ENCODE measurements at places on chromosomes 5 and 9.

DNA sequence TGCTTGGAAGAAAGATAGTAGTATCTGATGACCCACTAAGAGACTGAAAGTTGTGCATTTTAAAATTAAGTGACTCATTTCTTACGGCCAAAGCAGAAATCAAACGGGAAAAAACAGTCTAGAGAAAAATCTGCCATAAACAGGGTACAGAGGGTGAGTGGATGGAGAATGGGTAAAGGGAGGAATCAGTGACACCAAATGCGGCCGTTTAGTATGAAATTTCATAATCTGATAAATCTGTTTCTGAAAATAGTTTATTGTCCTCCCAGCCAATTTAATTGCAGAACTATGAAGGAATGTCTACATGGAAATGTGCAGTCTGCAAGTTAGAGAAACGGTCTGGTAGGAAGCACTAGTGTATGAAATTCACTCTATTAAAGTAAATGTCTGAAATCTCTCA, 39.5 kb downstream of the ADAMTS12 start:
- no peak for DNase-seq

- no peak for DNase-seq
These were observed 36.9 kb upstream of the IFNK start for GRCh38 chr9:27487128-27487640.

DNA sequence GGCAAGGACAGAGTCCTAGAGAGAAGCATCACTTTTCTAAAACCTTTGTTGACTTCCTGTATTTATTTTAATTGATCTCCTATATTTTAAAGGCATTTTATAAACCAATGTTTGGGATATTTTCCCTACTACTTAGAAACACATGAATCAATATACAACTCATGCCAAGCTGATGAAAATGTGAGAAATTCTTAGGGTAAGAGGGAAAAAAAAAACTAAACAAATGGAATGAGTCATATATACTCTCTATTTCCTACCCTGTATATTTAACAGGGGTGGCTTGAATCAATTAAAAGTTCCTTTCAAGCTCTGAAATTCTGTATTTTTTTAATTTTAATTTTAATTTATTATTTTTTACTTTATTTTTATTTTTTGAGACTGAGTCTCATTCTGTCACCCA, 19.6 kb downstream of the BAAT start:
- DNase-seq: no peak

DNA sequence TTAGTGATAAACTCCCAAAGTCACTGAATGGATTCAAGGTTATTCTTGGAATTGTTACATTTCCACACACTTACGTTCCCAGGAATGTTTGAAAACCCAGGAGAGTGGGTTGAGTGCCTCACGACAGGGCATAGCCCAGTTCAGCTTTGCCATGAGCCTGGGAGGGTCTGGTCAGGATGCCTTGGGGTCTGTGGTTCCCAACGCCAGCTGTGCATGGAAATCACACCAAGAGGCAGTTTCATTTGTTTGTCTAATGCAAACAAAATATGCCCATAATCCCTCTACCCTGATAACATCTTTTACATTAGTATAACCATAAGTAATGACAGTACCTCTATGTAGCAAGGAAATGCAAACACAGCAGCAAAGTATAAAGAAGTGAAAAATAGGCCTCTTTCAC, 25.3 kb upstream of the MSX2 start:
- no peak for DNase-seq

- DNase-seq: no peak
These were observed 131.2 kb upstream of the ANKH start for GRCh38 chr5:15002791-15003190.

DNA sequence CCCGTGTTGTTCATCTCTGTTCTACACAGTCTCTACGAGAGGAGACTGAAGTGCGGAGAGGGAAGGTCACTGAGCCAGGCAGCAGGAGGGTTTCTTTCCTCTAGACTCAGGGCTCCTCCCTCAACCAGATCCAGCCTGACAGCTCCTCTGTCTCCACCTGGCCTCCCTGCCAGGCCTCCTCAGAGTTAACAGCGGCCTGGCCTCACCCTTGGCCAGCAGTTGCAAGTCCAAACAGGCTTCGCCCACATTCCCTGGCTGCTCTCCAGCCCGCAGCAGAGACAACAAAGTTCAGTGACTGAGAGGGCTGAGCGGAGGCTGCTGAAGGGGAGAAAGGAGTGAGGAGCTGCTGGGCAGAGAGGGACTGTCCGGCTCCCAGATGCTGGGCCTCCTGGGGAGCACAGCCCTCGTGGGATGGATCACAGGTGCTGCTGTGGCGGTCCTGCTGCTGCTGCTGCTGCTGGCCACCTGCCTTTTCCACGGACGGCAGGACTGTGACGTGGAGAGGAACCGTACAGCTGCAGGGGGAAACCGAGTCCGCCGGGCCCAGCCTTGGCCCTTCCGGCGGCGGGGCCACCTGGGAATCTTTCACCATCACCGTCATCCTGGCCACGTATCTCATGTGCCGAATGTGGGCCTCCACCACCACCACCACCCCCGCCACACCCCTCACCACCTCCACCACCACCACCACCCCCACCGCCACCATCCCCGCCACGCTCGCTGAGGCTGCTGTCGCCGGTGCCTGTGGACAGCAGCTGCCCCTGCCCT, at the start of gene HRCT1:
HRCT1 (plus strand) TSS at position 291 of the 768 bp plus-strand sequence; CDS start at position 377, 86 bp downstream.
- no peak for DNase-seq

GRCh38 chr5:79329453-79329852, 93.5 kb downstream of the JMY start:
- DNase-seq: no peak

GRCh38 chr5:15621094-15621493, 121.1 kb downstream of the FBXL7 start:
- no peak for DNase-seq

DNA sequence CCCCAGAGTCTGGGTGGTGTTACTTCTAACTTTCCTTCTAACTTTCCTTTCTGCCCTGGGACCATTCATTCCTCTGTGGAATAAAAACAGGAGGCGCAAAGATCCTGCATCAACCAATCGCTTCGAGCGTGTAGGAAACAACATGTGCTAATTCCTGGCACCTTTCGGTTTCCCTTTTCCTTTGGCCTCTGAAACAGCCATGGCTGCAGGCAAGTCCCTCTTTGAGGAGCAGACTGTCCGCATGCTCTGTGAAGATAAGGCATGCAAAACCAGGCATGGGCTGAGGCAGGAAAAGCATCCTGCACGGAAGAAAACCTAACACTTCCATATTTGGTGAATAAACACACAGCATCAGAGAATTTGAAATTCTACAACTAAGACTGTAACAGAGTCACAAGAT, 128.3 kb downstream of the HSD17B3 start:
- no peak for DNase-seq

DNA sequence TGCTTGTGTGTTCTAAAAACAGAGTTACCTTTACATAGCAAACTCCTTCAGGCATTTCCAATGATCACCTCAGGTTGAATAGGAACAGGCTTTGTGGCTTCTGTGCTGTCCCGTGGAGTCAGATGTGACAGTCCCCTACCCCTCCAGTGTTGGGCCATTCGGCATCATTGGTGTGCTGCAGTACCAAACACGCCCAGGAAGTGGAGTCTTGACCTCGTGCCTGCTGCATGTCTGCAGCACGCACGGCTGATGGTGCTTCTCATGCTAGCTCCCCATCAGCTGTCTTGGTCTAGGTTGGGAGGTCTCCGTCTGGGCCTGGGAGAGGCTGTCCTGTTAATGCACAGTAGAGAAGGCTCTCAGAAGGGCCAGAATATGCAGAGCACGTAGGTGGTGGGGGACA, 42.5 kb upstream of the PHF2 start:
- DNase-seq: no peak

DNA sequence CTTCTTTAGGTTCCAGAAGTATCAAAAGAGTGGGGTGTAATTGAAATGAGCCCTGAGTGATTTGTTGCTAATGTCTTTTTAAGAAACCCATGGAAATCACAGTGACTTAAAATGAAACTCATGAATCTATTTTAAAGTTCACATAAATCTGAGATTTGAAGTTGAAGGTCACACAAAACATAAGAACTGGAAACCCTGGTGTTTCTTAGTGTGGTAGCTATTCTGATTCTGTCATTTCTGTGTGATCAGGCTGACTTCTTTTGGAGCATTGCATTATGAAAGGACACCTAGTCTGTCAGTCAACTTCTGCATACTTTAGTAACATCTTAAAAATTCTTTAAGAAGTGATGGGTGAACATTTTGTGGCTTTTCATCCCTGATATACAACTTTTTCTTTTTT, 448.8 kb downstream of the TLE4 start:
- DNase-seq: no peak

DNA sequence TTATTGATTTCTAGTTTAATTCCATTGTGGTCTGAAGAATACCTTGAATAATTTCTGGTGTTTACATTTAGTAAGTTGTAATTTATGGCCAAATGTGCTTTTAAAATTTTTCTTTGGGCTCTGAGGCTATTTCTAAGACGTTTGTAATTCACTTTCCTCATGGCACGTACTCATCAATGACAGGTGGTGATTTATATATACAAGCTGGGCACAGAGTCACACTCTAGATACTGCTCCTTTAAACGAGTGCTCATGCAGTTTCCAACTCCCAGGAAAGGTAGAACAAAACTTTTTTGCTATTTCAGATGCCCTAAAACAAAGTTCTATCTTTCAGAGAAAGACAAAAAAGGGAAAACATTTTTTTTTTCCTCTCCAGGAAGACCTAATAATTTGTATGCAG, 146.9 kb downstream of the AUH start:
- DNase-seq: no peak

DNA sequence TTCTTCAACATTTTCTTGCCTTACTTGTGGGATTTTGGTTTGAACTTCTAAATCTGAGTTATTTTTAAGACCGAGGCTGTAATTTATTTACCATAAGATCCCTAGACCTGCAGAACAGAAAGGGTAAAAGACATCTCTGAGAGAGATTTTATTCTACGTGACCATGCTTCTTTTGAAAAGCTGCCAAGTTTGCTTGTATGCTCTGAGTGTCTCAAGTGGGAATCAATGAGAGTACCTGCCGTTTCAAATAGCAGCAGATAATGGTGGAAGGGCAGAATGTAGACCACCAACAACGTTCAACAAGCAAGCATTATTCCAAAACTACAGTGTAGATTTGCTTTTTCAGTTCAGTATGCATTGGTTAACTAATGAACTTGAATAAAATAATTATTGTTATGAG, 108.6 kb upstream of the MINAR2 start:
- no peak for DNase-seq

DNA sequence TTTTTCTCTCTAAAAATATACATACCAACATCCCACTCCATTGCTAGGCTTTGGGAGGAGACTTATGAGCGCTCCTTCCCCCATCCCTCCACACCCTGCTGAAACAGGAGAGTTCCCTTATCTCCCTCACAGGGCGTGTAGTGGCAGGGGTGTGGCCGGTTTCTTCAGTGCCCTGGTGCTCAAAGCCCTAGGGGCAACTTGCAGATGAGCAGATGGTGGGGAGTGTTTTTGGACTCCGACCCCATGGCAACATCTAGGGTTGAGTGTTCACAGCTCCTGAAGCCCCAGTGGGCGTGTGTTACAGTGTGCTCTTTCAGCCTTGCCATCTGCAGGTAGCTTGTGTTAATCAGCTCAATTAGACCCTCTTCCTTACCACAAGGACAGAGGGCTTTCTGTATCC, 409.5 kb downstream of the MAT2B start:
- DNase-seq: no peak

- DNase-seq: no peak
These were observed 37.4 kb downstream of the FAT2 start for GRCh38 chr5:151553695-151554094.

DNA sequence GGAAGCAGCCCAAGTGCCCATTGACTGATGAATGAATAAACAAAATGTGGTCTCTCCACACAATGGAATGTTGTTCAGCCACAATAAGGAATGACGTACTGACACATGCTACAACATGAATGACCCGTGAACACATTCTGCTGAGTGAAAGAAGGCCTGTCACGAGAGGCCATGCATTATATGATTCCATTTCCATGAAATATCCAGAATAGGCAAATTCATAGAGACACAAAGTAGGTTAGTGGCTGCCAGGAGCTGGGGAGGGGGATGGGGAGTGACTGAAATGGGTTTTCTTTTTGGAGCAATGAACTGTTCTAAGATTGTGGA, 41.4 kb downstream of the BICD2 start:
- no peak for DNase-seq

GRCh38 chr5:142307146-142307890, 17.5 kb downstream of the SPRY4 start:
- no peak for DNase-seq

GRCh38 chr9:16023446-16023845, 470.6 kb downstream of the CCDC171 start:
- DNase-seq: no peak

DNA sequence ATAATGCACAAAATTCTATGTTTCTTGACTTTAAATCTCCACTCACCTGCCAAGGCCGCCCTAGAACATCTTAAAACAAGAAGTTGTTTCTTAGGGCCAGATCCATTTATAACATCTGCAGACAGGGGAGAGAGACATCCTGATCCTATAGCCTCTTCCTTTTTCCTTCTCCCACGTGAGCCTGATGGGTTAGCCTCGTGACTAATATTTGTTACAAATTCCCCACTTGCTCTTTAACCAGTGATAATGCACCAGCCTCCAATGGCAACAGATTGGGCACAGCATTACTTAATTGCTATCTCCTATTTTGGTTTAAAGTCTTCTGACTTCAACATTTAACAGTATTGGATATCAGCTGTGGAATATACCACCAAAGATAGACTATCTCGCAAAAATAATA, 196.5 kb downstream of the GADD45G start:
- DNase-seq: no peak

GRCh38 chr9:33106827-33107621, 30.6 kb upstream of the SMU1 start:
- DNase-seq: no peak

DNA sequence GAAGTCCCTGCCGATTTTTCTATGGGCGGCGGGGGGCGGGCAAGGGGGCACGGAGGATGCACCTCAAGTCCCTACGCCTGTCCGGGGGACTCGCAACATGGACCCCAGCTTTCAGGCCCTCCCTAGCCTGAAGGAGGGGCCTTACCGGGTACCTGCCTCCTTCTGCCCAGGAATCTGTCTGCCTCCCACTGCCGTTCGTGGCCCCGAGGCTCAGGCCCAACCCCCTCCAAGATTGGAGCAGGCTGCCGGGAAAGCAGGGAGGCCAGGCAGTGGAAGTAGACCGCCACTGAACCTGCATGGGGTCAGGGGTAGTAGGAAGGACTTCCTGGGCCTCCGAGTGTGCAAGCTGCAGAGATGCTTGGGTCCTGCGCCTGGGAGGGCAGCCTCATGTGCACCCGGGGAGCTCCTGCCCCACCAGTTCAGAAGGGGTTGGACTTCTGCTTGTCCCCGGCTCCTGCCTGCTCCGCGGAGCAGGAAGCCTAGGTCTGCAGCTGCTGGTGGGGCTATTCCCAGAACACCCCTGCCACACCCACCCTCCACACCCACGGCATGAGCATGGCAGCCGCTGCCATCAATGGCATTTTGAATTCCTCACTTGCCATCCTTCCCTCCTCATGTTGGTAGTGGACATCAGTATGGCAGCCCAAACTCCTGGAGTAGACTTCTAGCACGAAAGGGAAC, 1312.7 kb upstream of the ACO1 start:
- no peak for DNase-seq

- DNase-seq: no peak
These were observed 14.0 kb upstream of the ACSL6 start for GRCh38 chr5:132025403-132025971.

GRCh38 chr9:133955821-133956411, 36.2 kb downstream of the VAV2 start:
- no peak for DNase-seq

GRCh38 chr5:133875179-133875578, 93.2 kb downstream of the C5orf15 start:
- no peak for DNase-seq

GRCh38 chr9:13805546-13805945, 508.4 kb downstream of the NFIB start:
- no peak for DNase-seq
